ENCODE measurements at places on chromosomes 3 and 15. TPM values are rescaled to one million over a fixed set of nuclear protein-coding genes. Genes with fewer than 3 reads are reported as not detected.

- no peaks in the 10 kb centered on the region for H3K27me3 ChIP-seq
- H3K4me3 ChIP-seq: no peak overlapping the region
- no peaks in the 10 kb centered on the region for H3K4me1 ChIP-seq
- DNase-seq: no peak
Observed at GRCh38 chr15:82599862-82600261, 47.3 kb downstream of the CPEB1 start.

GRCh38 chr3:118949113-118949760 lies 85.4 kb downstream of the IGSF11 start:
- H3K27me3 ChIP-seq: no peaks in the 10 kb centered on the region
- H3K4me3 ChIP-seq: no peak overlapping the region
- no peak for DNase-seq
- H3K36me3 ChIP-seq: no peaks in the 10 kb centered on the region
- H3K27ac ChIP-seq: no peak overlapping the region

GRCh38 chr3:115927197-115927596 lies 303.9 kb downstream of the GAP43 start:
- no peak for DNase-seq
- no peaks in the 10 kb centered on the region for H3K4me1 ChIP-seq
- no peaks in the 10 kb centered on the region for H3K36me3 ChIP-seq
- H3K27me3 ChIP-seq: no peaks in the 10 kb centered on the region

The CIB2 gene
- total RNA-seq: 37.2 TPM

- no peaks in the 10 kb centered on the region for H3K36me3 ChIP-seq
- no peak overlapping the region for H3K4me3 ChIP-seq
- H3K4me1 ChIP-seq: no peaks in the 10 kb centered on the region
- DNase-seq: no peak
Observed at GRCh38 chr3:127428344-127428997, 140.6 kb upstream of the PRR20G start.

DNA sequence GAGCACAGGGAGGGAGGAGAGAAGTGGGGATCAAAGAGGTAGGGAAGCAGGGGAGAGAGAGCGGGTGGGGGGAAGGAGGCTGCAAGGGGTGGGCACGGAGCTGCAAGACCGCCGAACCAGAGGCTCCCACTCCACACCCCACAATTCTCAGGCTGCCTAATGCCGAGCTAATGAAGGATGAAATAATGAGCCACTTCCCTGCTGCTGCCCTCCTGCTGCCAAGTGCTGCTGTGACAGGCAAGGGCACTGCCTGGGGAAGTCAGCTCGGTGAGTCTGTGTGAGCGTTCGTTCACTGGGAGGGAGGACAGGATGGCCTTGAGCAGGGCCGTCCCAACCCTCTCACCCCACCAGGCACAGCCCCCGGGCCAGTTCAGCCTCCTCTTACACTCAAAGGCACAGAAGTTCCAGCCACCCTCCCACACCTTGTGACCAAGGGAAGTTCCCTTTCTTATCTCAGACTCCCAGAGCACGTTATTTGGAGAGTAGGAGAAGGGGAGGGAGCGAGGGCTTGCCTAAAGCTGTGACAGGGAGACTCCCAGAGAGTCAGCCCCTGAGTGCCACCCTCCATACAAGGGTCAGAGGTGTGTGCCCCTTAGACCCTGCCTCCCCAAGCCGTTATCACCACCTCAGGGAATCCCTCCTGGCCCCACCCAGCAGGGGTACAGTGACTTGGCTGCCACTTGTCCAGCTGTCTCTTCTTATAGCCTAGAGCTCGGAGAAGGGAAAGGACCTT lies 12.4 kb downstream of the GLYCTK start:
- H3K4me3 ChIP-seq: no peak overlapping the region
- peak overlapping the region; percentile 52 for H3K27ac ChIP-seq
- H3K27me3 ChIP-seq: no peaks in the 10 kb centered on the region
- no peaks in the 10 kb centered on the region for H3K36me3 ChIP-seq

The GOLGA6L4 gene
- 0.15 TPM for total RNA-seq
